ENCODE measurements at places on chromosomes 6 and 20.
A peak's percentile ranks its signal among the peaks of the same experiment; 100 is the strongest.

GRCh38 chr6:167396659-167397490 lies 72.0 kb downstream of the TTLL2 start:
- no peak overlapping the region for H3K27ac ChIP-seq
- no peaks in the 10 kb centered on the region for H3K27me3 ChIP-seq
- H3K4me3 ChIP-seq = no peak overlapping the region
- no peaks in the 10 kb centered on the region for H3K4me1 ChIP-seq

GRCh38 chr20:19212821-19213502 lies 520 bp downstream of the SLC24A3 start:
- peaks cover 8% of the 10 kb centered on the region for H3K4me1 ChIP-seq
- H3K27ac ChIP-seq = peak overlapping the region; percentile 85
- no peaks in the 10 kb centered on the region for H3K27me3 ChIP-seq
- H3K36me3 ChIP-seq = no peaks in the 10 kb centered on the region
- H3K4me3 ChIP-seq = peak overlapping the region; percentile 78

DNA sequence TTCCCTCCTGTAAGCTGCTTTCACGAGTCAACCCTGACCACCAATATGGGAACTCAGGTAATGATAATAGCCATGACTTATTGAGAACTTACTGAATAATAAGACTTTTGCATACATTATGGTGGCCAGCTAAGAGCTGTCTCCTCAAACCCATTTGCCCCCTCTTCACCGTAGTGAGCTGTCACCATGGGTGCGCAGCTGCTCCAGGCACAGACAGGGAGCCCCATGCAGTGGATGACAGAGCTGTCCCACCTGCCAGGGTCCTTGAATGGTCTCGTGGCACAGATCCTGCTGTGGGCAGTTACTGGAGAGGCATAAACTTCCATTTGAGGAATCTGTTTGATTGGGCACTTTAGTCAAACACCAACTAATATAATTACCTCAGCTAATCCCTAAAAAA lies 1.9 kb downstream of the SLC22A16 start:
- H3K27me3 ChIP-seq = no peaks in the 10 kb centered on the region
- peaks cover 1% of the 10 kb centered on the region for H3K4me1 ChIP-seq
- H3K27ac ChIP-seq = no peak overlapping the region
- H3K36me3 ChIP-seq = no peaks in the 10 kb centered on the region
- no peak for DNase-seq

- H3K27ac ChIP-seq = no peak overlapping the region
- no peaks in the 10 kb centered on the region for H3K4me1 ChIP-seq
- H3K36me3 ChIP-seq = no peaks in the 10 kb centered on the region
- no peaks in the 10 kb centered on the region for H3K27me3 ChIP-seq
- H3K4me3 ChIP-seq = no peak overlapping the region
- DNase-seq = no peak
These were observed 292.9 kb downstream of the PLCB1 start for GRCh38 chr20:8425016-8425415.

DNA sequence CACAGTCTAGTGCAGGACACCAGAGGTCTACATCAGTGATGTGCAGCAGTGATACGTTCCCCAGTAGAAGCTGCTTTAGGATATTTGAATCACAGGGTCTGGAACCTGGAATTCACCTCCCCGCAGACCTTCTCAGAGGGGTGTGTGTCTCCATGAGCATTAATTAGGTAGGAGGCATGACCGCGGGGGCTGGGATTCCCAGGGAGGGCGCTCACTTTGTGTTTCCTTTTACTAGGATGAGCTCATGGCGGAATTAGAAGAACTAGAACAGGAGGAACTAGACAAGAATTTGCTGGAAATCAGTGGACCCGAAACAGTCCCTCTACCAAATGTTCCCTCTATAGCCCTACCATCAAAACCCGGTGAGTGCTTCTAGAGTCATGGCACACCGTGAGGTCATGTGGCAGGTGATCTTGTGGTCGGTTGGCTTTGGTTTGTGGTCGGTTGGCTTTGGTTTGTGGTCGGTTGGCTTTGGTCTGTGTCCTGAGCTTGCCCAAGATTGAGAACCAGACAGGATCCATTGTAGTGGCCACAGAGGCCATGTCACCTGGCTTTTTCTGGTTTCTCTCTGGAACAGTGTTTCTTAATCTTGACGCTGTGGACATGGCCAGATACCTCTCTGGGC lies 40.8 kb downstream of the CHMP4B start:
- no peaks in the 10 kb centered on the region for H3K4me1 ChIP-seq
- H3K36me3 ChIP-seq = no peaks in the 10 kb centered on the region
- H3K27me3 ChIP-seq = no peaks in the 10 kb centered on the region

DNA sequence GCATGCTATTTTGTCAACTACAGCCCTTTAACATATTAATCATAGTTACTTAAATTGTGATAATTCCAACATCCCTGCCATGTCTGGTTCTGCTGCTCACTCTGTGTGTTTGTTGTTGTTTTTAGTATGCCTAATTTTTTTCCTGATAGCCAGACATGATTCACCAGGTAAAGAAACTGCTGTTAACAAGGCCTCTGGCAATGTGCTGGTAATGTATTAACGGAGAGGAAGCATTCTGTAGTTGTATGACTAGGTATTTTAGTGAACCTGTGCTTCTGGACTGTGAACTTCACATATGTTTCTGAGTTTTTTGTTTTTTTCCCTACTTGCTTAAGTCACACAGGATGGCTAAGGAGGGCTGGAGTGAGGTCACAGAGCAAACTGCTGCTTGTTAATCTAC lies 4.8 kb downstream of the DYNLT2 start:
- H3K36me3 ChIP-seq = no peaks in the 10 kb centered on the region
- H3K27ac ChIP-seq = no peak overlapping the region
- H3K4me1 ChIP-seq = no peaks in the 10 kb centered on the region
